ENCODE measurements at places on chromosomes 16 and 17.

DNA sequence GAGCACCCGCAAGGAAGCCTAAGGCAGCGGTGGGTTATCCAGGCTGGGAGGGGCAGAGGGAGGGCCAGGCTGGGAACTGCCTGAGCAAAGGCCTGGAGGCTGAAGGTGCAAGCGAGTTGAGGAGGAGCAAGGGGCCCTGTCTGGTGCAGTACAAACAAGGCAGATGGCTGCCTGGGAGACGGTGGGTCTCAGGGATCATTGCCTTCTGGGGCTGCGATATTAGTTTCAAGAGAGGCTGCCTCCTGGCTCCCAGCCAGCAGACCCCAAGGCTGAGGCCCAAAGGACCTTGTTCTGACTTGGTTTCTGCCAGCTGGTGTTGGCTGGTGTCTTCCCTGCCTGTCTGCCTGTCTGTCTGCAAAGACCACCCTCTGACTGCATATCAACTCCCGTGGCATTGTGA lies 154.0 kb downstream of the IRF8 start:
- no peak for DNase-seq

DNA sequence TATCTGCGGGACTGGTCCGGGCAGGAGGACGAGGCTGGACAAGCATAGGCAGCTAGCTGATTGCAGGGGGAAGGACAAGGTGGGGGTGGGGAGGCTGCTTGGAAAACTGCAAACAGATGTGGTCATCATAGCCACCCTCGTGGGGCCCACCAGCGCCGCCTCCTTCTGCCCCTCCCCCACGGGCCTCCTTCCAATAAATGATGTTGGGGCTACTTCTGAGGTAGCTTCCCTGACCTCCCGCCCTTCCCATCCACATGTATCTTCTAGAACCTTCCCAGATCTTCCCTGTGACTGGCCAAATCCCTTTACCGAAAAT lies 12.3 kb upstream of the CDC42EP4 start:
- DNase-seq, result no peak

- no peak for DNase-seq
Observed at GRCh38 chr17:61904094-61904710, 23.6 kb downstream of the INTS2 start.

GRCh38 chr17:36068524-36068923 lies 4.5 kb downstream of the CCL18 start:
- DNase-seq, result no peak

Measured in neural progenitor cell (in vitro differentiated cells).